ENCODE measurements at places on chromosomes 4 and X. TPM values are rescaled to one million over a fixed set of nuclear protein-coding genes. Genes with fewer than 3 reads are reported as not detected.

DNA sequence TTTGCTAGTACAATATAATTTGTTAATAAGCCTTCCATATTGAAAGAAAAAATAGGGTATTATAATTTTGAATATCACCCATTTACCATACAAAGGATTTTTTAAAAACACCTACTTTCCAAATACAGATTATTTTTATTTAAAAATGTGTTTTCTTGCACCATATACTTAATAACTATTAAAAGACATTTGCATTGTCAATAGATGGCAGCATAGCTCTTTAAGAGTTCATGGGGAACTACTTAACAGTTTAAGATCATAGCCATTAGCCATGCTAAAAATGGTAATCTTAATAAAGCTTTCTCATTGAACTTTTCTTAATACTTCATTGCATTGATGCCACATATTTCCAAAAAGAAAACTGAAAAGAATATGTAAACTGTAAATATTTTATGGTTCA is 1995.9 kb downstream of the C4orf33 start:
- H3K27me3 ChIP-seq, result no peaks in the 10 kb centered on the region
- no peaks in the 10 kb centered on the region for H3K4me1 ChIP-seq
- H3K27ac ChIP-seq, result no peak overlapping the region
- no peaks in the 10 kb centered on the region for H3K36me3 ChIP-seq

- H3K36me3 ChIP-seq, result no peaks in the 10 kb centered on the region
- H3K27me3 ChIP-seq, result no peaks in the 10 kb centered on the region
- no peak overlapping the region for H3K27ac ChIP-seq
- no peak for DNase-seq
- H3K4me3 ChIP-seq, result no peak overlapping the region
- no peaks in the 10 kb centered on the region for H3K4me1 ChIP-seq
These were observed 175.0 kb upstream of the MTMR8 start for GRCh38 chrX:64570204-64570603.

DNA sequence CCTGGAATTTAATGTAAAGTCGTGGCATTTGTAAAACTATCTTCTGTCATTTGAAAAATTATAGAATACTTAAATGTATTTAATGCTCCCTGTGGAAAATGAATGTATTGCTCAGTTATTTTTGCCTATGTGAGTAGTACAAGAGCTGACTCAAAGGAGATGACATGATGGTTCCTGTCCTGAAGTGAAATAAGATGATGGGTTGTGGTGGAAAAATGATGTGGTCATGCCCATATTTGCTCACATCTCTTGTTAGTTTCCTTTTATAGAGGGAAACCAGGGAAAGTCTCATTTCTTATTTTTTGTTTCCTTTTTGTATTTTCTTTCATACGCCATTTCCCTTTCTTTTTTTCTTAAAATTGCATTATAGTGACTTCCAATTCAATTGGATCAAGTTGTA is 23.7 kb downstream of the PLS3 start:
- H3K4me1 ChIP-seq, result no peaks in the 10 kb centered on the region
- H3K36me3 ChIP-seq, result no peaks in the 10 kb centered on the region
- no peak overlapping the region for H3K27ac ChIP-seq
- H3K27me3 ChIP-seq, result no peaks in the 10 kb centered on the region
- no peak for DNase-seq

DNA sequence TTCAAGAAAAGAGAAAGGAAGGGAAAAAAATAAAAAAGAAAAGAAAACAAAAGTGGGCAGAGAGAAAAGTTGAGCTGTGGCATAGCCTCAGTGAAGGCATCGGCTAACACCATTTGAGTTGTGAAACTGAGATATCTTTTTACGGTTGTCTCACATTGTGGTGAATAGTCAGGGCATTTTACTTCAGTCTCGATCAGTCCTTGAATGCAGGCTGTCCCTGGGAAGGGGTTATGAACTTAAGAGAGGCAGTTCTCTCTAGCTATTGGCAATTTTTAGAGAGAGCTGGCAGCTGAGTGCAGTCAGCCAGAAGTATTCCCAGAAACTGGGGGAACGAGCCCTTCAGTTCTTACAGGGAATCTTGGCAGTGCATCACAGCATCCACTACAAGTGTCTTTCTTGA is 93.5 kb upstream of the SLC6A14 start:
- H3K4me3 ChIP-seq, result no peak overlapping the region
- H3K27ac ChIP-seq, result no peak overlapping the region
- H3K4me1 ChIP-seq, result no peaks in the 10 kb centered on the region
- no peaks in the 10 kb centered on the region for H3K36me3 ChIP-seq
- H3K27me3 ChIP-seq, result no peaks in the 10 kb centered on the region

DNA sequence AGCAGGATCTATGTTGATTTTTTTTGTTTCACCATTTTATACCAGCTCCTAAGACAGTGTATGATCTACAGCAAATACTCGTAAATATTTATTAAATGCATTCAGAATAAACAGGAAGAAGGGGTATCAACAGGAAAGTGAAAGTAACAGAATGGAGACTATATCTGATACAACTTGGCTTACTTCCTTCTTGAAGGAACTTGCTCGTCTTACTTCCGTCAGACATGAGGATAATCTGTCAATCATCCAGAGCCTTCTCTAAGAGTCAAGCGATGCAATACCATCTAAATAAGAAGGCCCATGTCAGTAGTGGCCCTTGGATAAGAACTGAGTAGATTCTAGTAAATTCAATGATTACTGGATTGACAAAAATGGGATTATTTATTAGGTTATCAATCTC is 84.2 kb downstream of the CAMK2D start:
- H3K27ac ChIP-seq, result no peak overlapping the region
- no peak for DNase-seq
- H3K4me3 ChIP-seq, result no peak overlapping the region
- peaks cover 3% of the 10 kb centered on the region for H3K4me1 ChIP-seq
- no peaks in the 10 kb centered on the region for H3K27me3 ChIP-seq
- no peaks in the 10 kb centered on the region for H3K36me3 ChIP-seq

DNA sequence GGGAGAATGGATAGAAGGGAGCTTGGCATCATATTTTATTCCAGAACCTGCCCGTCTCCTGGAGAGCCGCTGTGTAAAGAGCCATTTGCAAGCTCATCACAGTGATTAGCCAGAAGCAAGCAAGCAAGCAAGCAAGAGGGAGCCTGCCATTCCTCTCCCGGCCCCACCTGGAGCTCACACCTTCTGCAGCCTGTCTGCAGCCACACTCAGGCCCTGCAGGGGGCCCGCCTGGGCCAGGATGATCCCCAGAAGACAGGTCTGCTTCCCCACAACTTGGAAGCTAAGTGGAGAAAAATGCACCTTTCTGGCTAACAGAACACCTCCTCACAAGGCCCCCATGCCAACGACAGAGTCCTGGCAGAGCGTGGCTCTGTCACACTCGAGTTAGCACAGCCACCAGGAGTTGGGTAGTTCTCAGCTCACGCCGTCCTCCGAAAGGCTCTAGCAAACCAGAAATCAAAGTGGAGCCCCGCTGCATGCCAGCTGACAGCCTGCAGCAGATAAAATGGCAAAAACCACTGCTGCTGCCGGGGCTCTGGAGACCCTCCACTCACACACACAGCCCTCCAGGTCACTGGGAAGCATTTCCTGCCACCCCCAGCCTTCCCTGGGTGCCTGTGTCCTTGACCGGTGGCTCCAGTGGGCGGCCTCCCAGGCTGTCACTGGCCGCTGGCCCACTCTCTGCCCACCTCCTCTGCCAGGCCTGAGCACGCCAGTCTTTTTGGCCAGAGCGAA is 54.9 kb downstream of the DCTD start:
- no peaks in the 10 kb centered on the region for H3K36me3 ChIP-seq
- no peak overlapping the region for H3K27ac ChIP-seq
- no peak for DNase-seq
- H3K27me3 ChIP-seq, result no peaks in the 10 kb centered on the region
- no peaks in the 10 kb centered on the region for H3K4me1 ChIP-seq

Gene CLDN22
- not detected for total RNA-seq

Gene UGT2A1
- not detected for total RNA-seq

Gene ASB12
- total RNA-seq, result 0.45 TPM

Data from aorta (tissue), 5 donors.